ENCODE measurements at places on chromosomes 6 and 20.
A peak's percentile ranks its signal among the peaks of the same experiment; 100 is the strongest.

DNA sequence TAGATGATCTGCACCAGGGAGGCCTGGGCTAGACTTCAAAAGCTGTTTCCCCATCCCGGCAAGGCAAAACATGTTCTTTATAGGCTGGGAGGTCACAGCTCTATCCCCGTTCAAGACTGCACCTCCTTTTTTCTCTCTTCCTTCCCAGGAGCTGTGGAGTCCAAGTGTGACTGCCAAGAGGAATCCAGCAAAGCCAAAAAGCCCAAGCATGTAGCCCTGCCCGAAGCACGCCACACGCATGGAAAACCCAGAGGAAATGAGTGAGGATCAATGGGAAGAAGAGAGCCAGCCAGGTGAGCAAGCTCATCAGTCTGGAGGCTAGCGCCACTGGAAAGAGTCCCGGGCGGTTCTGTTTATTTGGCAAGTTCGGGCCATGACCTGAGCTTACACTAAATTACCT lies 240.4 kb downstream of the PRL start:
- DNase-seq, result no peak

DNA sequence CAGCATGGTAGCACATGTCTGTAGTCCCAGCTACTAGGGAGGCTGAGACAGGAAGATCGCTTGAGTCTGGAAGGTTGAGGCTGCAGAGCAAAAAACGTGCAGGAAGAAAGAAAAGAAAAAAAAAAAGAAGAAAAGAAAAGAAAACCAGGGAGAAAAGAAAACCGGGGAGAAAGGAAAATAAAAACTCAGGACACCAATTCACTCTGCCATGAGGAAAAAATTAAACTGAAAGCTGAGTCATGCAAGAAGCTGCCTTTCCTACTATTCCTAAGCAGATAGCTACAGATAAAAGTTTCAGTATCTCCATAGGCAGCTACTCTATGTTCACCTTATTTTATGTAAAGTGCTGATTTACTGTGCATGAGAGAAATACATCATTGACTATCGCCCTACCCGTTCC lies 10.5 kb downstream of the PTGIS start:
- DNase-seq, result no peak

DNA sequence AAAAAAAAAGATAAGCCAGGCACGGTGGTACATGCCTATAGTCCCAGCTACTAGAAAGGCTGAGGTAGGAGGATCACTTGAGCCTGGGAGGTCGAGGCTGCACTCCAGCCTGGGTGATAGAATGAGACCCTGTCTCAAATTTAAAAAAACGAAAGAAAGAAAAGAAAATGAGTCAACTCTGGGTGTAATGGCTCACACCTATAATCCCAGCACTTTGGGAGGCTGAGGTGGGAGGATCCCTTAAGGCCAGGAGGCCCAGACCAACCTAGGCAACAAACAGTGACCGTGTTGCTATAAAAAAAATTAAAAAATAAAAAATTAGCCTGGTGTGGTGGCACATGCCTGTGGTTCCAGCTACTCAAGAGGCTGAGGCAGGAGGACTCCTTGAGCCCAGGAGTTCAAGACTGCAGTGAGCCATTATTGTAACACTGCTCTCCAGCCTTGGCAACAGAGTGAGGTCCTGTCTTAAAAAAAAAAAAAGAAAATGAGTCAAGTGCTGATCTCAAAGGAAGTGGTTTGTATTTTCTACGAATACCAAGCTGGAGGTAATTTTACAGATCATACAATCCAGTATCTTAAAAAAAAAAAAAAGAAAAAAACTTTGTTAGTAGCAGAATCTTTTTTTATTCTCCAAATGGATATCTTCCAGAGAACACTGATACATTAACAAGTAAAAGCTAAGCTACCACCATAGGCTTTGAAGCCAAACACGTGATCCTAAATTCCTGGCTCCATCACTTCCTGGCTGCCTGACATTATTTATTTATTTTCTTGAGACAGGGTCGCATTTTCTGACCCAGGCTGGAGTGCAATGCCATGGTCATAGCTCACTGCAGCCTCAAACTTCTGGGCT lies 5.7 kb downstream of the COMMD7 start:
- no peak for DNase-seq

- DNase-seq, result no peak
Measured at GRCh38 chr6:145903356-145904102, 60.6 kb downstream of the SHPRH start.

- DNase-seq, result peak; percentile 86
Measured at GRCh38 chr6:89368107-89368506, 15.6 kb upstream of the UBE2J1 start.

GRCh38 chr6:132669690-132670291 lies 10.8 kb upstream of the TAAR1 start:
- peak; percentile 15 for DNase-seq

GRCh38 chr20:37598575-37599342 lies 71.1 kb upstream of the BLCAP start:
- DNase-seq, result no peak

GRCh38 chr6:35388772-35389352 lies 46.5 kb downstream of the PPARD start:
- no peak for DNase-seq

DNA sequence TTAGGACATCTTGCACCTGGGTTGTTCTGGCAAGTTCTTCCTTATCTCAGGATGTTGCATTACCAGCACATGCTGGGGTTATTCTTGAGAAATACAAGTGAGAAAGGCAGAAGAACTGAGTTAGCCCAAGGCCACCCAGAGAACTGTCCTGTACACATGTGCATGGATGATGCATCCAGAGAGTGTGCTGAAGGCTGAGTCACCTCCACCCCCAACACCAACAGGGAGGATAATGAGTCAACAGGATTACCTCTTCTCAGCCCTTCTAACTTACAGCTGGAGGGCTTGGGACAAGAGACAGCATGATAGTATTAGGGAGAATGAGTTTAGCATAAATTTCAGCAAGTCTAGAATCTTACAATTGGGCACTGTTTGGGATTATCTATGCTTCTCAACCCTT lies 8.5 kb downstream of the SCGN start:
- no peak for DNase-seq

DNA sequence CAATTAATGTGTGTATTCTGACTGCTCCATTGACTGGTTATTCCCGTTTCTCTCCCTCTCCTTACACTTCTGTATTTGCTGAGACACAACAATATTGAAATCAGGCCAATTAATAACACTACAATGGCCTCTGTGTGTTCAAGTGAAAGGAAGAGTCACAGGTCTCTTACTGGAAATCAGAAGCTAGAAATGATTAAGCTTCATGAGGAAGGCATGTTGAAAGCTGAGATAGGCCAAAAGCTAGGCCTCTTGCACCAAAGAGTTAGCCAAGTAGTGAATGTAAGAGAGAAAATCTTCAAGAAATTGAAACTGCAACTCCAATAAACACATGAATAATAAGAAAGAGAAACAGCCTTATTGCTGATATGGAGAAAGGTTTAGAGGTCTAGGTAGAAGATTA lies 489.5 kb upstream of the CITED2 start:
- DNase-seq, result no peak

GRCh38 chr6:107019047-107019446 lies 9.0 kb upstream of the MTRES1 start:
- DNase-seq, result no peak

DNA sequence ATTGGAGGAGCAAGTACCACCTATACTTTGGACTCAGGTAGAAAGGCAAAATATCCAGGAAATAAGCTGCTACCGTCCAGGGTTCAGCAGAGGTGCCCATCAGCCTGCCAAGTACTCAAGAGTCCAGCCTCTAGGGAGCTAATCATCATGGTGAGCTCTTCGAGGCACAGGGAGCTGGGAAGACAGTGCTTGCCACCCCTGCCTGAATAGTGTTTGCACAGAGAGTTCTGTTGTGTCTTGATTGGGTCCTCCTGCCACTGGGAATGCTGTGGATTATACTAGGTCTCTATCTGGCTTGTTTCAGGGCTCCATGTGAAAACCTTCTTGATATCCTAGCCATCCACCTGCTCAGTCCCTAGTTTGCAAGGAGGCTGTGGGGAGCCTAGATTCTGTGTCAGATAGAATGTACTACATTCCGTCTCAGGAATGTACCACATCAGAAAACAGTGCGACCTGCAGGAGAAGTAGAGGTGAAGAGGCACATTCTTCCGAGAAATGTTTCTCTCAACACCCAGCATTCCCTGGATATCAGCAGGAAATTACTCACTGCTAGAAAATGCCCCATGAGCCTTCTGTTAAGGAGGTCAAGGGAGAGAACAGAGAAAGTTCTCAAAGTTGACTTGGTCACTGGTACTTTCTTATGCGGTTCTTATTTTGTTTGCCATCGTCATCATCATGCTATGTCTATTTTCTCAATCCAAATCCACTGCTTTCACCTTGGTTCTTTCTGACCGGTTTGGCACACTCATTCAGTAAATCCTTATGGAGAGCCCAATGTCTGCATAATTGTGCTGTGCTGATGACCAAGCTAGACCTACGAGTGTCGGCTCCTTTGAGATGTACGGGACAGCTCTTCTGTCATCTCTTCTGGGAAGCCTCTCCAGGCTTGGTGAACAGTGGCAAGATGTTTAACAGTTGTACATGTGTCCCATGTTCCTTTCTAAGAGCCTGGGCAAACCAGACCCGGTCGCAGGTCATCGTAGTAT lies 30.7 kb downstream of the PTPN1 start:
- no peak for DNase-seq

All from brain (organoid and tissue), 16 donors.